Esophagus squamous epithelium (tissue), 5 donors: ENCODE measurements at places on chromosomes 5 and 9.

- no peak for DNase-seq
Observed at GRCh38 chr9:130183133-130183762, 11.0 kb downstream of the NCS1 start.

- no peak for DNase-seq
Observed at GRCh38 chr9:129650680-129651235, 8.8 kb upstream of the ASB6 start.

GRCh38 chr9:105329719-105330062 lies 85.2 kb downstream of the SLC44A1 start:
- DNase-seq: no peak

GRCh38 chr9:115411993-115412452 lies 294.1 kb upstream of the TNC start:
- no peak for DNase-seq

GRCh38 chr5:127136908-127137307 lies 63.6 kb upstream of the C5orf63 start:
- no peak for DNase-seq
